Activated CD8-positive, alpha-beta memory T cell treated with anti-CD3 and anti-CD28 coated beads, Interleukin-2, amount 10 ng/mL, durations not matched to agents 7 days and 5 days (primary cell): ENCODE measurements at places on chromosomes 2 and 18.
A peak's percentile ranks its signal among the peaks of the same experiment; 100 is the strongest.

GRCh38 chr2:3260959-3261358 lies 116.7 kb downstream of the EIPR1 start:
- no peak for DNase-seq

GRCh38 chr2:72454189-72454588 lies 306.5 kb upstream of the CYP26B1 start:
- DNase-seq: no peak

DNA sequence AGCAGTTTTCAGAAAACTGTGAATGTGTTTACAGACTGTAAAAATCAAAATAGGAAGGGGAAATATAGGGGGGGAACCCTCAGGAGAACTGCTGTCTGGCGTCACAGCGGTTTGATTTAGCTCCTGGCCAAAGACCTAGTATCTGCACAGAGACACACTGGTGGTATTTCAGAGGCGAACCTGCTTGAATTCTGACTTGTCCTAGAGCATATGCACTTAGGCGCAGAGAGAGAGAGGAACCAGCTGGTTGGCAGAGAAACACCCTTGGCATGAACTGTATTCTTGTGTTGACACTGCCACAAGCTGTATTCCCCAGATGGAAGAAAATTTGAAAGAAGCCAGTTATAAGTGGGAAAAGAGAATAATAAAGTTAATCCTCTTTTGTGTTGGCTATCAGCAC lies 506.5 kb upstream of the NRP2 start:
- DNase-seq: no peak

GRCh38 chr2:200397785-200398184 lies 91.3 kb downstream of the SPATS2L start:
- no peak for DNase-seq

DNA sequence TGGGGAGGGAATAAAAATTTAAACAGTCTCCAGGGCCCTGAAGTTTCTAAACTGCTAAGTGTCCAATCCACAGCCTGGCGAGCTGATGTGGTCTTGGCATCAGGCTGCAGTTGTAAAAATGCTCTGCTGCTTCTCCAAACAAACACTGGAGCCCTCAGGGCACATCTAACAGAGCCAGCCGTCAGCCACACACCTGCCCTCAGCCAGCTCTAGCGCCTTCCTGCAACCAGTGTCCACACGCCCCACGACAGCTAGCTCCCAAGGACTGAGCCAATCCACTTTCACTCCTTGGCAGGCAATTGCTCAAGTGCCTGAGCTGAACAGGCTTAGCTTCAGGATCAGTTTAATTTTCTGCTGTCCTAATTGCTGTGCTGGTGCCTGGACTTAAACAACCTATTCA lies 446.4 kb upstream of the RAB12 start:
- DNase-seq: no peak

DNA sequence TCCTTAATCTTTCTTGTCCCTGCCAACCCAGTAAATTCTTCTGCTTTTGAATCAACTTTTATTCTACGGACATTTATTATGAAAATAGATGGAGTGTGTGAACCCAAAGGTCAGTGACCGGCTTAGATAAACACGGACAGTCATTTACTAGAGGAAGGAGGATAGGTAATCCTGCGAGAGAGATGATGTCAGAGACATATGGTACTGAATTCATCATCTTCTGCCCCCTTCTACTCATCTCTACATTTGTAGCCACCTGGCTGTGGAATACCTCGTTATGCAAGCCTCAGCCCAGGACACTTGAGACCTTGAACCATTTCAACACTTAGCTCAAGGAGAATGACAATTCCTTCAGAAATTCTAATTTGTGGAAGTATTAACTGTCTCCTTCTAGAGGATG lies 443.6 kb downstream of the TDRD15 start:
- no peak for DNase-seq

DNA sequence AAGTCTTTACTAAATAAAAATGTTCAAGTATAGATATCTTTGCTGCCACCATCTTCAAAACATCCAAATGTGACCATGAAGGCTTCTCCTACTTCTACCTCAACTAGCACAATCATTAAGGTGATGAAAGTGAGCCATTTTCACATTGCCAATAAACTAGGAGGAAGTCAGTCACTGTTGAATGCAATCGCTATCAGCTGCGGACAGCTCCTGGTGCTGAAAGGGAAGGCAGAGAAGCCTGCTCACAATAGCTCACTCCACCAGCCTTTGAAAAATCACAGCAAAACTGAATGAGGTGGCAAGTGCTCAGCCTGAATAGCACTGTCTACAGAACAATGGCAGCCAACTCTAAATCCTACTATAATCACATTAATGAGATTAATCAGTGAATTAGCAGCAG lies 2.2 kb downstream of the MYT1L start:
- no peak for DNase-seq

DNA sequence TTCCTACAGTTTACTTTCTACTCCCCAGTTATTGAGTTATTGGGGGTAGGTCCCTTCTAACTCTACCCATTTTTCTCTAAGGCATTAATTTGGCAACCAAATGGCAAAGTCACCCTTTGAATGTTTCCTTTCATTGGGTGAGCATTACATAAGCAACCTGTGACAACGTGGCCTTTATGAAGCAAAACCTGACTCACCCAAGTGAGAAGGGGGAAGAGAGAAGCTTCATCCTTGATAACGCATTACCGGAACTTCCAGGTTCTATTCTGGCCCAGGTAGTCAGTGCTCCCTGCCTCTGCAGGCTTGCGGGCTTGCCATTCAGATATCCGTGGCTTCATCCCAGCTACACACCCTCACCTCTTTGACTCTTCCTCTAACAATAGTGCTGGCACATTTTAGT lies 39.1 kb upstream of the FAM124B start:
- no peak for DNase-seq

DNA sequence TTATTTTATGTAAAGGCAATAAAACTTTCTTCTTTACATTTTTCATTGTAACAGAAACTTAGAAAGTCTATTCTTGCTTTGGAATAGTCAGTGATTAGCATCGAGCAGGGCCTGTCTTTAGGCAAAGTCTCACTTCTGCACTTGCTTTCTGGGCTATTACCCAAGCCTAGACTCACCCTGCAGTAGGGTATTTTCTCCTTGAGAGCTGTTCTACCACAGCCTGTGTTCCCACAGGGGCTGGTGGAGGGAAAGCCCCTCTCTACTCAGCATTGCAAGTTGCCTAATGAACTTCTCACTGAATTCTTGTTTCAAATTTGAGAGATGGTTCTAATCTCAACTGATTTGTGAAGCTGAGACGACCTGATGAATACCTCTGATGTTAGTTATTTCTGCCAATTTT lies 111.7 kb upstream of the KLHL14 start:
- no peak for DNase-seq

- DNase-seq: no peak
Measured at GRCh38 chr2:44351088-44351487, 10.2 kb downstream of the PREPL start.

GRCh38 chr2:102637358-102637757 lies 18.0 kb downstream of the SLC9A2 start:
- DNase-seq: no peak

- DNase-seq: no peak
Measured at GRCh38 chr2:86461042-86461743, 20.0 kb downstream of the KDM3A start.

- no peak for DNase-seq
Measured at GRCh38 chr18:30522288-30522929, 520.1 kb downstream of the DSC3 start.

DNA sequence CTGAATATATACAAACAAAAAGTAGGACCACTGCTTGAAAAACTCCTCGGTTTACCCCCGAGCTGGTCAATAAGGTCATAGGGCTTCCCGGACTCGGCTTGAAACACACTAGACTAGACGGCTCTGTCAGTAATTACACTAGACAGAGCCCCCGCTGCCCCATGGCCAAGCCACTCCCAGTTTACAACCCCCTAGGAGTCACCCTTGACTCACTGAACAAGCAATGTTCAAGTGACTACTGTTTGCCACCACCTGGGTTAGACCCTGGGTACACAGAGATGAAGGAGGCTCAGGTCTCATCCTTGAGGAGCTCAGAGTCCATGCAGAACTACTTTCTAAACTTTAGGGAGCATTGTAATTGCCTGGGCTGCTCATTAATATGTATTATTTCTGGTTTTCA lies 13.7 kb upstream of the PRELID3A start:
- DNase-seq: no peak

GRCh38 chr18:25990473-25990872 lies 99.9 kb downstream of the SS18 start:
- DNase-seq: no peak

GRCh38 chr2:172937884-172938712 lies 137.5 kb upstream of the MAP3K20 start:
- no peak for DNase-seq

DNA sequence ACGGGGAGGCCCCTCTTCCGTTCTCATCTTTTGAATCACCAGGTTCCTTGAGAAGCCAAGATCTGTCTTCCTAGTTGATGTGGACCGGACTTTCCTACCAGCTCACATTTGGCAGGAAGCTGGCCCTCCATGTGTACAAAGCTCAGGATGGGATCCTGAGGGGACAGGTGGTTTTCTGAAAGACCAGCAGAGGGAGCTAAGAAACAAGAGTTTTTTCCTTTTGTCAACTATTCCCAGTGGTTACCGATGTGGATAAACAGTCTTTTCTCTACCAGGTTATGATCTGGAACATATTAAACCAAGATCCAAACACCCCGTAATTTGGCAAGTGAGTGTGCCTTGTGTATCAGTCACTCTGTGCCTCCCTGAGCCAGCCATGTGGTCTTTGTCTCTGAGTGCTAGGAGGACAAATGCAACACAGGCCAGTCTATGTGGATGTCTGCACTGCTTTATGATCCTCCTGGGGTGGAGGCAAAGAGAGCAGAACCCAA lies 25.1 kb upstream of the ARHGAP25 start:
- DNase-seq: no peak

DNA sequence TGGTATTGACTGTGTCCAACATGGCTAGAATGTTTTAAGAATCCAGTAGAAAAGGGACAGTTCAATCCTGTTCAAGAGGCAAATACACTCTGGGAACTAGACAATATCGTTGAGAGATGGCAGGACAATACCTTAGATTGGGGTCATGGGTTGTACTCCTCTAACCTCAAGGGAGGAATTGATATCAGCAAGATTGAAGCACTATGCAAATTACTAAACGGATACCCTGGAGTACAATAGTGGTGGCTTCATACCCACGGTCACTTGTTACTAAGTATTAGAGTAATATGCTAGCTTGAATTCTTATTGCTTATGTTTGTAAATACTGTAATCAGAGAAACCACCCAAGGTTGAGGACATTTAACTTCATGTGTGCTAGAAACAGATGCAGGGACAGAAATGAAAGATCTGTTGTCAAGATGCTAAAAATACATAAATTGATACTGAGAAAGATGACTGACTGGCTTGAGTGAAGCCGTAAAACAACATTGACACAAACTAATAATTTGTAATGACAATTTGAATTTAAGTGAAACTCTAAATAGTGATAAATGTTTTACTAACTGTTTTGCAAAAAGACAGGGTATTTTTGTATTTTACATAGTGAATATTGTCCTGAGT lies 73.3 kb downstream of the KCNJ3 start:
- DNase-seq: no peak

DNA sequence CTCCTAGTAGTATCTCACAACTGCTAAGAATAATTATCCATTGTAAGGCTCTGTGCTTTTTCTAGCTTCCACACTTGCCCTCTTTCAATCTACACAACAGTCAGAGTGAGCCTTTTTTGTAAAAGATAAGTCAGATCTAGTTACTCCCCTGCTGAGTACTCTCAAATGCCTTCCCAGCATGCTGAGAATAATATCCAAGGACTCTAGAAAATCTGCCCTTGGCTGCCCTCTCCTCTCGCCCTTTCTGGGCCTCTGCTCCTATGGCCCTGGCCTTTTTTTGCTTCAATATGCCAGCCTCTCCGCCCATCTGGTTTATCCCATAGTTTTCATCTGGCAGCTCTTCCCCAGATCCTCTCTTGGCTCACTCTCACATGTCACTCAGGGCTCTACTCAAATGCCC lies 455.9 kb upstream of the UBE2E3 start:
- no peak for DNase-seq

DNA sequence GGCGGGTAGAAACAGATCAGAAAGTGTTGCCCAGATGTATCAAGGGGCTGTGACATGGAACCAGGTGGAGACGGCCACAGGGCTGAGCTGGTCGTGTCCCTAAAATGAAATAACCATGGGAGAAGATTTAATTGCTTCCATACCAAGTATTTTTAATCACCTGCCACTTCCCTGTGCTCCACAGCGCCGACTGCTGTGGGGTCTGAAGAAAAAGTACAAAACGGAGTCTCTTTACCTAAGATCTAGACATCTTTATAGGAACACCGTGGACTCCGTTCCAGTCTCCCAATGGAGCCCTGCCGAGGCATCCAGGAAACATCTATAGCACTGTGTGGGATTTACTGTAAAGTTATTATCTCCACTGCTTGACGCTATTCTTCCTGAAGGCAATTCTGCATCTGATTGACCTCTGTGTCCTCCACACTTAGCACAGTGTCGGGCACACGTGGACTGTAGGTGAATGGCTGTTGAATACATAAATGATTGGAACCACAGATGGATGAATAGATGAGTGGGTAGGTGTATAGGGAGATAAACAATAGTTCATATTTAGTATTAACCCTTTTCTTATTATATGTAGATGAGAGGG lies 21.6 kb upstream of the GYPC start:
- peak; percentile 50 for DNase-seq

- DNase-seq: no peak
Measured at GRCh38 chr2:19041434-19042041, 316.9 kb downstream of the OSR1 start.

DNA sequence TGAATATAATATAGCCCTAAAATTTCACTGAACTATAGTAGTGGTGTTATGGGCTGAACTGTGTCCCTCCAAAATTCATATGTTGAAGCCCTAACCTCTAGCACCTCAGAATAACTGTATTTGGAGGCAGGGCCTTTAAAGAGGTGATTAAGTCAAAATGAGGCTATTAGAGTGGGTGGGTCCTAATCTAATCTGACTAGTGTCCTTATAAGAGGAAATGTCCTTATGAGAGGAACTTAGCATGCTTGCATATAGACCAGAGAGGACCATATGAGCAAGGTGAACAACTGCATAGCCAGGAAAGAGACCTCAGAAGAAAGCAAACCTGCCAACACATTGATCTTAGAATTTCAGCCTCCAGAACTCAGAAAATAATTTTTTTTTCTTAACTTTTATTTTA lies 238.4 kb downstream of the ZEB2 start:
- DNase-seq: no peak
